CD4-positive, alpha-beta T cell (primary cell): ENCODE measurements at places on chromosomes 7 and 10. TPM values are rescaled to one million over a fixed set of nuclear protein-coding genes. Genes with fewer than 3 reads are reported as not detected.

DNA sequence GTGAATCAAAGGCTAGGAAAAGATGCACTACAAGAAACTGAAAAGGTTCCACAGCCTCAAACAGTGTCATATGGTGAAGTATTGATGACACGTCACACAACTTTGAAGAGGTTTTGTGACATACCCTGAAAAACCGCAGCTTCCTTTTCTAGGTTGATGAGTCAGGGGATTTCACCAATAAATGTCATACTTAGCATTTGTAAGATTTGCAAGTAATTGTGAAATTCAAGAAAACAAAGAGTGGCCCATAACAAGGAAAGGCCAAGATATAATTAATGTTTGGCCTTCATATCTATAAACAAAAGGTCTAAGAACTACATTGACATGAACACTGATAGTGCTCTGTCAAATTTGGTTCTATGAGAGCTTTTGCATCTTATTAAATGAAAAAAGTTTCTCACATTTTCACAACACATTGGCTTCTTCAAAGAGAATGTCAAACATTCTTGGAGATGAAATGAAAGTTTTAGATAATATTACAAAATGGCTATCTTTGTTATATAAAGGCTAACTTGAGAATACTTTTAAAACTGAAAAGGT is 62.0 kb upstream of the NAMPT start:
- peak; percentile 28 for DNase-seq

GRCh38 chr7:82312646-82313045 is 130.9 kb downstream of the CACNA2D1 start:
- DNase-seq, result no peak

ZNF789 gene
- total RNA-seq, result 13.5 TPM

TAS2R16 gene
- total RNA-seq, result not detected

DNA sequence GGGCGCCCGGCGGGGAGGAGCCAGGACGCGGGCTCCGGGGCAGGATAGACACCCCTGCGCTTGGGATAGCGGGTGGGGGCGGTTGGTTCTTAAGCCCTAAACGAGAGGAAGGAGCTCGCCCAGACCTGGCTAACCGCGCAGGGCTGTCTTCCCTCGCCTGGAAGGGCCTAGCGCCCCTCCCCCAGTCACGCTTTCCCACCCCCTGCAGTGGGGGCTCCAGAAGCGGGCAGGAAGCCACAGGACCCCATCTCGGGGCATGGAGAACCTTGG is 6.5 kb downstream of the SHH start:
- no peak for DNase-seq

DNA sequence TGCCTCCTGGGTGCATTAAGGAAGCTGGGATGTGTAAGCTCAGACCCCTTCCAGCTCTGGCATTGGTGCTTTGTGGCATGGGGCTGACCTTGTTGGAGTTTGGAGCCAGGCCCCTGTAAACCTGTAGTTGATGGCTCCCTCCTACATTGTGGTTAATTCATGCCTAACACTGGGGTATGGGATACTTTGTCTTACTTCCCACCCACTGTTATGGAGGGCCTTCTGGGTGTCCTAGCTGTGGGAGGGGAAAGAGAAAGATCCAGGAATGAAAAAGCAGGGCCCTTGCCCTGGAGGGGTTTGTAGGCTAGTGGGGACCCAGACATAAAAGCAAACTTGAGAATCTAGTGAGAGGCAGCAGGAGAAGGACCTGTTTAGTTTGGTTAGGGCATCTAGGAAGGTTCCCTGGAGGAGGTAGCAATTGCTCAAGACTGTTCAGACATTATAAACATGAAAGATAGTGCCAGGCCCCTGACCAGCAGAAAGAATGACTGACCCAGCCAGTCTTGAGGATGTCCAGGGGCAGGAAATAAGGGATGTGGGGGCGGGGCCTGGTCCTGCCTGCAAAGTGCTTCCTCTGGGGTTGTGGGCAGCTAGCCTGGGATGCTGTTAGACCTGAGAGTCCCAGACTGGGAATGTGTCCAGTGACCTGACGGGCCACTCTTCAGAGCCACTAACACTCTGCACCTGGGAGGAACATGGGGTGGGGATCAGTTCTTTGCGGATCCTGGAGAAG is 6.6 kb downstream of the ADAMTS14 start:
- DNase-seq, result no peak

ETV1 gene
- total RNA-seq, result not detected

DNA sequence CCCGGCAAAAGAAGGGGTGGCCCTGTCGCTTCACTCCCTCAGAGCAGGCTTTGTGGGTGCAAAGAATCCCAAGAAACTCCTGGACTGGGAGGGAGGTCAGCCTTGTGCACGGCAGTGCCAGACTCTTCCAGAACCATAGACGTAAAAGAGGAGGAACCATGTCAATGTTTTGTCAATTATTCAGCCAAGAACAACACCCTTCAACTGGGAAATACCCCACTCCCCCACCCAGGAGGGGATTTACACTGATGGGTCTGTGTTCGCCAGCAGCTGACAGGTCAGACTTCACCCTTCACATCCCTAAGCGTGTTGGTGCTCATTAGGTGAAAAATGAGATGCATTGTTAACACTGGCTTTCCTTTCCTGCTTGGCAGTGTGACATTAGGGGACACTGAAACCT is 116.8 kb upstream of the BMPER start:
- no peak for DNase-seq

PDZD7 gene
- total RNA-seq, result 1.7 TPM

DNA sequence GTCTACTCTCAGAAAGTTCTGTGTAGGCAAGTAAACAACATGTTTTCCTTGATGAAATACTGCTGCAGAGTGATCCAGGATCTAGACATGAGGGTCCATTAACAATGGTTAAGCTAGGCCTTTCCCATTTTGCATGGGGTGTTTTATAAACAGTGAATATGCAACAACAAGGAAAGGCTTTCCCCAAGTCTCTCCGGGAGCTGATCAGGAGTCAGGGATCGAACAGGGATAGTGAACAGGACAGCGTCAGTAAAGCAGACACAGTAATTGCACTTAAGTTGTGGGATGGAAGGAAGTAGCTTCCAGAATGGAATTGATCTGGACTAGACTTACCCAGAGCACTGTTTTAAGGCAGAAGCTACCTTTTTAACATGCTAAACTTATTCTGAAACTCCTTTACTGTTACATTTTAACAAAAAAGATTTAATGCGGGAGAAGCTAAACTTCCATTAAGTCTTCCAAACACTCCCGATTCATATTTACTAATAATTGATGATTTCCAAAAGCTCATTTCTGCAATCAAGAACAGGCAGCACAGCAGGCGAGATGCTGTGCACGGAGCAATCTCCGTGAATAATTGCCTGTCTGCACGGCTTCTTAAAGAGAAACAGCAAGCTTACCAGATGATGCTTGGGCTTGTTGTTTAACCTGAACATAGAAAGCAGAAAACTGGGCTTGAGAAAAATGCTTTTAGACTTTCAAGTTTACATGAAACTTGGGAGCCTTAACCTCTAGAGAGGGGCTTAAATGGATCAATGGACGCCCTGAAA is 50.3 kb upstream of the DOCK1 start:
- no peak for DNase-seq

DNA sequence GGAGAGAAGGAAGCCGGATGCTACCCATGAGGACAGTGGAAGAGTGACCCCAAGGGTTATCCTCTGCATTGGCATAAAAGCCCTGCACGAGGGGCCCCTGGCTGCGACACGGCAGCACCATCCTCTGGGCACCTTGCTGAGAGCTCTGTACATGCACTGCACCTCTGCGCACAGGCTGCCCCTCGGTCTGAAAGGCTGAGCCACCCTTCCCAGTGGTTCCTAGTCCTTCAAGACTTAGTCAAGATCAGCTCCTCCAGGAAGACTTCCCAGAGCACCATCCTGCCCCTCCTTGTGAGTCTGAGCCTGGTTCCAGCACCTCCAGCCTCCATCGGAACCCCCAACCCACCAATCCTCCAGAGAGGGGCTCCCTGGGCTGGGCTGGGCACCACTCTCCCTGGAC is 37.9 kb upstream of the CNPY1 start:
- DNase-seq, result no peak

- no peak for DNase-seq
Observed at GRCh38 chr10:92755725-92756124, 66.0 kb downstream of the HHEX start.

- no peak for DNase-seq
Observed at GRCh38 chr7:29356631-29357030, 162.1 kb downstream of the CHN2 start.

GRCh38 chr7:132077971-132078685 is 498.1 kb downstream of the PLXNA4 start:
- DNase-seq, result no peak

DNA sequence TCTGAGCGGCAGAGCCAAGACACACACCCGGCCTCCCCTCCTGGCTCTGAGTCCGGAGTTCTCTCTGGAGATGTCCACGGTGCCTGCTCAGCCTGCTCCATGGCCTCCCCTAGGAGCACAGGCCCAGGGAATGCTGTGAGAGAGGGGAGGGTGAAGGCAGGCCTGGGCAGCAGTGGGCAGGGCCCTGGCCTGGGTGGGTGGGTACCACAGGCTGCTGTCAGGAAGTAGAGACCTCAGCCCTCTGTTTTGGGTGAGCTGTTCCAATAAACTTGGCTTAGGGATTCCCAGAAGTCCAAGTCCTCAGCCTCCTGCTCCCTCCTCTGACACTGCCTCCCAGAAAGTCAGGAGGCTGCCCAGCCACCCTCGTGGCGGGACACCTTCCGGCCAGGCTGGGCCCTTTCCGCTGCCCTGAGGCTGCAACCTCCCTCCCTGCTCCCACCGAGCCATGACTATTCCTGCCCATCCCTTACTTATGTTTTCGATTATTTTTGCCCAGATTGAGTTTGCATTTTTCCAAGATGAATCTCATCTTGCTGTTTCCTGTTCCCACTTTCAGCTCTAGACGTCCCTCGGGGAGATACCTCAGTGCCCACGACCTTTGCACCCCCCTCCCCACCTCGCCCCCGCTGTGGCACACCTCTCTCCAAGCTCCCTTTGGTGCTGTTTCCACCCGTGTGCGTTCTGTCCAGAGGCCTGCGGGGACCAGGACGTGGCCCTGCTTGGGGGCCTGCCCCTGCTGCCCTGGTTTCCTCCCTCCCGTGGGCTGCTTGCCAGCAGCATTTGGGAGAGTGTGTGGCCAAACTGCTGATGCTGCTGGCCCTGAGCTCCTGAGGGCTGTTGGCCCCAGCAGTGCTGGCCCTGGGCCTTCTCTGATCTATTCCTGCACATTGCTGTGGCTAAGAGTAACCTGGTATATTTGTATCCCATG is 5.8 kb upstream of the POLM start:
- DNase-seq, result no peak

- no peak for DNase-seq
Observed at GRCh38 chr10:5581670-5582566, 57.2 kb downstream of the CALML3 start.

FAM25C gene
- total RNA-seq, result not detected

- DNase-seq, result no peak
Observed at GRCh38 chr7:116571552-116571951, 46.7 kb downstream of the CAV1 start.

- DNase-seq, result no peak
Observed at GRCh38 chr7:129367349-129367699, 66.9 kb upstream of the STRIP2 start.

GRCh38 chr10:11331046-11331577 is 280.3 kb downstream of the USP6NL start:
- DNase-seq, result no peak

- DNase-seq, result no peak
Observed at GRCh38 chr7:132800522-132800921, 224.3 kb upstream of the PLXNA4 start.

MCU gene
- total RNA-seq, result 12.0 TPM

DNA sequence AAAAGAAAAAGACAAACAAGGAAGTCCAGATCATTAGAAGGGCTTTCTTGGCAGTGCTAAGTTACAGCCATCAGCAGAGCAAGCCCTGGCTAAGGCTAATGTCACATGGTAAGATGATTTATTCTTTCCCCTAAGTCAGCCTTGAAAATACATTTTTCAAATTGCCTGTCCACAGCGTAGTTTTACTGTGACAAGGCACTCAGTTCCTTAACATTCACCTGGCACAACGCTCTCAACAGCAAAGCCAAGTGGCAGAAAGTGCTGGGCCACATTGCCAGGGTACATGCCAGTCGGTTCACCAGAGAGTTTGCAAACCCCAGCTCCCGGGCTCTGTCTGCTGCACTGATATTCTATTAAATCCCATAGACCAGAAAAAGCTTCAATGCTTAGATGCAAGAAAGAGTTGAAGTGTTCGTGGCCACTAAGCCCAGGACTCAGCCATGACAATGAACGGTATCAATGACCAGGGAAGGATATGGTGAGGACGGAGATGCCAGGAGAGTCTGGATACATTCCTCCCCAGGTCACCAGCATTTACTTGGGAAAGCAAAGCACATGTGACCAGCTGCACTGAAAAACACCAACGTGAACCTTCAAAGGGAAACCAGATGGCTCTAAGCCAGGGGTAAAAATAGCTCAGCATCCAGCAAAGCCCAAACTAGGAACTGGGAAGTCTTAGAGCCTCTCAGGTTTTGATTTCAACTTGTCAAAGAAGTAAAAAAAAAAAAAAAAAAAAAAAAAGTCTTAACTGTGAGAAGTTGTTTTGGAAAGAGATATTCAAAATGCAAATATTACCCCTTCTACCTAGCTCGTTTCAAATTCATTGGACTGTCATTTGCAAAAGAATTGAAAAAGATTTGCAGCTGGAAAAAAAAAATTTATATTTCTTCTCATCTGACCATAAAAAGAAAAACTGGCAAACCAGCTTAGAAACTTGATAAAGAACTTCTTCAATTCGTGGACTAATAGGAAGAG is 23.9 kb upstream of the MPP7 start:
- no peak for DNase-seq

DNA sequence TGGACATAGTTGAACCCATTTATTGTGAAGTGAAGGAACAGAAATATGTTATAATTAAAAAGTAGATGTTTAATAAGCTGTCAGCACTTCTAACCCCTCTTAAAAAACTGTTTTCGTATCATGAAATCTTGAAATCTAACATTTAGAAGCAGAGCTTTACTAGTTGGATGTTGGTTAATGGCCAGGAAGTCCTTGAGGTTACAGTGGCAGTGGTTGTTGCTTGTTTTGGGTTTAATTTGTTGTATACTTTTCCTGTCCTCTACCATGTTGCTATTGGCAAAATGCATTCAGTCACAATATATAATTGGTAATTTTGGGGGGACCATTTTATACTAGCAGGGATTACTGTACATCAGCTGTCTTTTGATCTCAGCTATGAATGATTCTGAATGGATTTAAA is 60.7 kb downstream of the EXOC4 start:
- DNase-seq, result no peak

DNA sequence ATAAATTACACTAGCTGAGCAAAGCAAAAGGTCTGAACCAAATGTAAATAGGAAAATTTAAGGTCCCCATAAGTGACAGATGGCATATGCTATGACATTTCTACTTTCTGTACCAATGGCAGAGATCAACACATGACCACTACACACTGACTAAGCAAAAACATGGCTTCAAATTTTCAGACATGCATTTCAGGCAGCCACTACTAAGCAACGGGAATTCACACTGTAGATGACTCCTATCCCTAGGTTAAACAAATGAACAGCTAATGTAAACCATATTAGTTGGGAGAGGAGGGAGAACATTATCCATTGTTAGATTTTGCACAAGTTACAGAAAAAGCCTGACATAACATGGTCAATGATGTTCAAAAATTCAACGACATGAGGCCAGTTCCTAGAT is 11.4 kb upstream of the KIF20B start:
- DNase-seq, result no peak

CYP2E1 gene
- 1.6 TPM for total RNA-seq
